Stimulated activated CD4-positive, alpha-beta T cell treated with anti-CD3 and anti-CD28 coated beads, Interleukin-1b, Interleukin-23, amount 100 ng/mL, for 24 hours (primary cell): ENCODE measurements at places on chromosomes 7 and 10.

DNA sequence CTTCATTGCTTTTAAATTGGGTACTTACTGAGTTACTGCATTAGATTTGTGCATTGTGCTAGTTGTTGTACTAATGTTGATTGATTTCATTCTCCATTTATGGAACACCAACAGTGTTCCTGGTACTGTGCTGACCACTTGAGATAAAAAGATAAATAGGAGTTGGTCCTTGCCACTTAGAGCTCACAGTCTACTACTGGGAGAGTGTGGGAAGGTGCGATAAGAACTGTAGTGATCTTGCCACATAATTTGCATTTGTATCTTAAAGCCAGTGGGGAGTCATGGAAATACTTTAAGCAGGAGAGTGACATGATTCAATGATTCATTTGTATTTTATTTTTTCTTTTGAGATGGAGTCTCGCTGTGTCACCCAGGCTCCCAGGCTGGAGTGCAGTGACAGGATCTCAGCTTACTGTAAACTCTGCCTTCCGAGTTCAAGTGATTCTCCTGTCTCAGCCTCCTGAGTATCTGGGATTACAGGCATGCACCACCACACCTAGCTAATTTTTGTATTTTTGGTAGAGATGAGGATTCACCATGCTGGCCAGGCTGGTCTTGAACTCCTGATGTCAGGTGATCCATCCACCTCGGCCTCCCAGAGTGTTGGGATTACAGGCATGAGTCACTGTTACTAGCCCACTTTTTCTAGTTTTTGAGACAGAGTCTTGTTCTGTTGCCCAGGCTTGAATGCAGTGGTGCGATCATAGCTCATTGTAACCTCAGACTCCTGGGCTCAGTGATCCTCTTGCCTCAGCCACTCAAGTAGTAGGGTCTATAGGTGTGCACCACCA is 51.2 kb upstream of the TMEM248 start:
- no peak for DNase-seq

GRCh38 chr7:102289057-102289456 is 2.4 kb downstream of the SH2B2 start:
- no peak for DNase-seq

DNA sequence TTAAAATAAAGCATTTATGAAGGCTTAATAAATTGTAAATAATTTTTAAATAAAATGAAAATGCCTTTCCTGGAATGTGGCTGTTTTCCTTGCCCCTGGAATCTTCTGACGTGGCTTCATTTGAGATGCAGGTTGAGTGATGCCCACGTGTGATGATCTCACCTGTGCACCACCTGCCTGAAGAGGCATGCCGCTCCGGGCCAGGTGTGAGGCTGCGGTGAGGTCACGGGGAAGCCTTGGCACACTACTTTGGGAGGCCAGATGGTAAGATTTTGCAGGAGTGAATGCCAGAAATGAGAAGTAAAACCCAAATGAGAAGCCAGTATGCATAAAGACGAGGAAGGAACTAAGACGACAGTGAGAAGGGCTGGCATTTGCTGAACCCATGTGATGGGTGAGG is 36.2 kb downstream of the GOT1 start:
- no peak for DNase-seq

- no peak for DNase-seq
Observed at GRCh38 chr7:105269397-105269796, 119.3 kb downstream of the SRPK2 start.

DNA sequence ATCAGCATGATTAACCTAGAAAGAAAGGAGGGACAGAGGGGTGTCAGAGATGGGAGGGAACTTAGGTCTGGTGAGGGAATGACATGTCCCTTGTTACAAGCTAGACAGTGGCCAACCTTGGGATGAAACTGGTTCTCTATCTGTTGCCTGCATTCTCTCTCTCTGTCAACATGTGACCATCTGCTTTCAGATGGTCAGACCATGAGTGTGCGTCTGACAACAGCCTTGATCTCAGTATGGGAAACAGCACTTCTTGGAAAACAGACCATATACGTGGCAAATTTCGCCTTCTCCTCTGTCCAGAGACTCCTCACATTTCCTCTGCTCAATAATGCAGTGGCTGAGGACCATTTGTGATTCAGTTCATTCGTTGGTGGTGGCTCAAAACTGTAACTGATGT is 845.9 kb downstream of the TYW1 start:
- DNase-seq = no peak

- DNase-seq = no peak
Observed at GRCh38 chr7:4800926-4801838, 25.8 kb downstream of the AP5Z1 start.

GRCh38 chr10:7485244-7485556 is 74.4 kb upstream of the SFMBT2 start:
- DNase-seq = no peak

- DNase-seq = no peak
Observed at GRCh38 chr7:30888747-30889146, 22.9 kb upstream of the AQP1 start.

GRCh38 chr7:142670511-142670910 is 78.8 kb upstream of the PRSS1 start:
- DNase-seq = no peak

DNA sequence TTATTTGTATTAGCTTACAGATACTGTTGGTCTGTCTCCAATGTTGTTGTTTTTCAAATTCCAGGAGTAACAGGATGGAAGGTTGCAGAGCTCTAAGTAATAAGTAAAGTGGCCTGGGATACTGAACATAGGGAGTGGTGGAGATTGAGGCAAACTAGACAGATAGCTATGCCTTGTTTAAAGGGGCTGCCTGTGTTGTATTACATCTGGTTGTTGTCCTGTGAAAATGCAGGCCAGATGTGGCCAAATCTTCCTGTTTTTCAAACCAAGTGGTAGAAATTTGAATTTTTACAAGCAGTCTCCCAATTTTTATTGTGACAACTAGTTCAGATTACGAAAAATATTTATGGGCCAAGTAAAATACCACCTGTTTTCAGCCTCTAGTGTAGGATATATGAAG is 33.5 kb downstream of the BICC1 start:
- no peak for DNase-seq

DNA sequence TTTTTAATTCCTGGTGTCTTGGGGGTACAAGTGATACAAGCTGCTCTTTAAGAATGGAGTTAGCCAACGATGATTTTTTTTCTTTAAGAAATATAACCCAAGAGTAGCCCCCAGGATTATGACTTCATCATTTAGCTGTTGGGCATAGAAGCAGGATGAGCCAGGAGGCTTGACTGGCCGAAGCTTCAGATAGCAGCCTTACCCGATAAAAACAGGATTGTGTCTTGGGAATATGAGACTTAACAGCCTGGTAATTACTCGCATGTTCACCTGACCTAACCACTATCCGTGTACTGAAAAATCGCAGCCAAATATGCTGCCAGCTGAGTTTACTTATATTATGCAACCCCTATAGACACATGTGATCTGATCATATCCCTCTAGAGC is 346.0 kb upstream of the BMPER start:
- DNase-seq = no peak

GRCh38 chr10:33938001-33938400 is 603.5 kb upstream of the NRP1 start:
- no peak for DNase-seq

GRCh38 chr10:21170216-21170615 is 273.1 kb upstream of the NEBL start:
- DNase-seq = no peak

DNA sequence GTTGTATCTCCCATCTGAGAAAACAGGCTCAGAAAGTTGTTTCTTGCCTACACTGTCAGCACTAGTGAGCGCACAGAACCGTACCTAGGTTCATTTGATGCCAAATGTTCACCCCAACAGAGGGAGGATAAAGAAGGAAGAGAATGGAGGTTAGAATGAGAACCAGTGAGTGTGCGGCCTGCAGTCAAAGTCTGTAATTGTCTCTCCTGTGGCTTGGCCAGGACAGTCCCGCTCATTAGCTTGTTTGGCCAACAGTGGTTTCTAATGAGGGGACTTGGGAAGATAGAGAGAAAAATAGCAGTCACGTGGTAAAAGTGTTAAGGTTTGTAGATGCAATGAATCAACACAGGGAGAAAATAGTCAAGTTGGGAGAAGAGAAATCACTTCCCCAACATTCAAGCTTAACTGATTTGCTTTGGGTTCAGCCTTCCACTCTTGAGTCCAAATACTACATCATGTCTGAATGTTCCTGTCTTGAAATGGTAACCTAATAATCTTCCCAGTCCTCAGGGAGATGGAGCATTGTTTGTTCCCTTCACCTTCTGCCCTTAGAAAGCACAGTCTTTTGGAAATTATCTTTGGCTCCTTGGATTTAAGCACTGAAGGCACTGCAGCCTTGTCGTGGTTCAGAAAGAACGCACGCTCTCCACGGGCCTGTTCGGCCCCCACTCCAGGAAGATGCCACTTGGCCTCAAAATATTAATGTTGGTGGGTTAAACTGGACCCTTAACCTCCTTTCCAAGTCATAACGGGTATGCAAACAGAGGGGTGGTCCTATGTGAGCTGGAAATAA is 360.4 kb upstream of the ZNF32 start:
- DNase-seq = no peak

GRCh38 chr7:112575864-112576263 is 95.1 kb downstream of the LSMEM1 start:
- no peak for DNase-seq

GRCh38 chr7:27435461-27435860 is 192.9 kb downstream of the EVX1 start:
- DNase-seq = no peak

GRCh38 chr10:36164556-36165504 is 522.7 kb upstream of the FZD8 start:
- no peak for DNase-seq

- DNase-seq = no peak
Observed at GRCh38 chr10:119898577-119898976, 6.0 kb downstream of the SEC23IP start.

- no peak for DNase-seq
Observed at GRCh38 chr7:53475776-53476175, 440.3 kb downstream of the POM121L12 start.

- DNase-seq = no peak
Observed at GRCh38 chr10:58574058-58574457, 61.4 kb downstream of the BICC1 start.
